Stimulated activated CD4-positive, alpha-beta T cell treated with anti-CD3 and anti-CD28 coated beads, Interleukin-2, amount 100 ng/mL, for 24 hours (primary cell): ENCODE measurements at places on chromosomes 12 and 14.

DNA sequence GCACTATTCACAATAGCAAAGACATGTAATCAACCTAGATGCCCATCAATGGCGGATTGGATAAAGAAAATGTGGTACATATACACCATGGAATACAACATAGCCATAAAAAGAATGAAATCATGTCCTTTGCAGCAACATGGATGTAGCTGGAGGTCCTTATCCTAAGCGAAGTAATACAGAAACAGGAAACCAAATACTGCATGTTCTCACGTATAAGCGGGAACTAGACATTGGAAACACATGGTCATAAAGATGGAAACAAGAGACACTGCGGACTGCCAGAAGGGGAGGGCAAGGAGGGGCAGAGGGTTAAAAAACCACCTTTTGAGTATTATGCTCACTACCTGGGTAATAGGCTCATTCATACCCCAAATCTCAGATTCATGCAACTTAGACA lies 234.1 kb upstream of the PLXNC1 start:
- no peak for DNase-seq

GRCh38 chr14:81589381-81590065 lies 55.9 kb upstream of the SEL1L start:
- DNase-seq, result no peak

GRCh38 chr12:80681287-80681686 lies 26.1 kb upstream of the MYF6 start:
- no peak for DNase-seq

DNA sequence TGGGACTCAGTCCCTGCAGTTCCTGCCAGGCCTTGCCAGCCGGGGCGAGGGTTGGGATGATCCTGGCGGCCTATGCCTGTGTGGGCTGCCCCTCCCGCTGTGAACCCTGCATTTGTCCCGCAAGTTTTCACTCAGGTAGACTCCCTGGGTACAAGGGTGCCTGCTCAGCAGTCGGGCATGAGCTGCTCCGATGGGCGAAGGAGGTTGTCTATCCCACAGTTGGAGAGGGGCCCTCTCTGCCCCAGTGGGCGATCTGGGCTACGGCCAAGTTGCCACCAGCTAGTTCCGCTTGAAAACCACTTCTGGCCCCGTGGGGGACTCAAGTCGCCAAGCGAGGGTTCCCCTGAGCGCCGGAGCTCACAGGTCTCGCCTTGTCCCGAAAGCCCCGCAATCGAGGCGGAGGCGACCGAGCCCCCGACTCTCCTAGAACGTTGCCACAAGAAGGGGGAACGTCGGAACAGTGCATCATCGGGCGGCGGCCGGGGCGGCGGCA lies 365 bp upstream of the TPI1 start:
- no peak for DNase-seq
